ENCODE measurements at places on chromosomes 16 and 17.
A peak's percentile ranks its signal among the peaks of the same experiment; 100 is the strongest.

- no peak for DNase-seq
These were observed 226.3 kb downstream of the CBLN1 start for GRCh38 chr16:49055291-49055690.

DNA sequence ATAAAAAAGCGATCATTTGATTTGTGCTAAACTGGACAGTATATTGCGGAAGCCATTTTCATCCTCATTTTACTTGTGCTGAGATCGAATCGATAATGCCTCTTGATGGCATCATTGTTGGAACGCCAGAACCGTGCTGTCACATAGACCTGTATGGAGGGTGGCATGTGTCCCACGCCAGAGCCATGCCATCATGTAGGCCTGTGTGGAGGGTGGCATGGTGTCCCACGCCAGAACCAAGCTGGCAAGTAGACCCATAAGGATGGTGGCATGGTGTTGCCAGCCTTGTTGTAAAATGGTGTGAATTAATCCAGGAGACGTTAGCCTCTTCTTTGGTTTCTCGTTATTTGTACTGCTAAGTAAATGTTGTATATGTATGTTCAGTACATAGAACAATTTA lies 222.7 kb upstream of the CHMP6 start:
- DNase-seq: no peak

- no peak for DNase-seq
These were observed 26.8 kb downstream of the TNFRSF13B start for GRCh38 chr17:16945136-16945482.

GRCh38 chr16:53219795-53220454 lies 165.1 kb downstream of the CHD9 start:
- no peak for DNase-seq

DNA sequence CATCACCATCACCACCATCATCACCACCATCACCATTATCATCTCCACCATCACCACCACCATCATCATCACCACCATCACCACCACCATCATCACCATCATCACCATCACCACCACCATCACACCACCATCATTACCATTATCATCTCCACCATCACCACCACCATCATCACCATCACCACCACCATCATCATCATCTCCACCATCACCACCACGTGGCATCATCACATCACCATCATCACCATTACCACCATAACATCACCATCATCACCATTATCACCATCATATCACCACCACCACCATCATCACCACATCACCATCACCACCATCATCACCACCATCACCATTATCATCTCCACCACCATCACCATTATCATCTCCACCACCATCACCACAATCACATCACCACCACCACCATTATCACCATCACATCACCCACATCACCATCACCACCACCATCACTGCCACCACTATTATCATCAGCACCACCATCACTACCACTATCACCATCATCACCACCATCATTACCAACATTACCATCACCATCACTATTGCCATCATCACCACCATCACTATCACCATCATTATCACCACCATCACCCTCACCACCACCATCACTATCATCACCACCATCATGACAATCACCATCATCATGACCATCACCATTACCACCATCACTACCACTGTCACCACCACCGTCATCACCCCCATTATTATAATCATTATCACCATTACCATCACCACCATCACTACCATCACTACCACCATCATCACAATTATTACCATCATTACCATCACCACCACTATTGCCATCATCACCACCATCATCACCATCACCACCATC lies 99.1 kb downstream of the DNAH17 start:
- DNase-seq: no peak

DNA sequence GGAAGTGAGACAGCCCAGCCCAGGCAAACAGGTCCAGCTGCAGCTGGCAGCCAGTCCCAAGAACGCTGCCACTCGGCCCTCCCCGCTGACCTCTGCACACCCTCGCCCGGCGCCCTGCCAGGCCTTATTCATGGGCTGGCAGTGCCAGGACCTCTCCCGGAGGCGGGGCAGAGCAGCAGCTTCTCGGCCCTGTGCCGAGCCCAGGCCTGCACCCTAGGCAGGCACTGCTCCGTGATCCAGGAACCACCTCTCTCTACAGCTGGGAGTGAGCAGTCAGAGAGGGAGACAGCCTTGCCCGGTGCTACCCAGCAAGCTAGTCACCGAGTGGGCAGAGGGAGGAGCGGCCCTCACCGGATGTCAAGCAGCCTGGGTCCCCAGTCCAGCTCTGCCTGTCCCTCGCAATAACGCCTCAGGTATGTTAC lies 79.9 kb upstream of the CBX4 start:
- DNase-seq: peak; percentile 89

- peak; percentile 8 for DNase-seq
These were observed 67.8 kb downstream of the CCDC182 start for GRCh38 chr17:57677301-57677700.

DNA sequence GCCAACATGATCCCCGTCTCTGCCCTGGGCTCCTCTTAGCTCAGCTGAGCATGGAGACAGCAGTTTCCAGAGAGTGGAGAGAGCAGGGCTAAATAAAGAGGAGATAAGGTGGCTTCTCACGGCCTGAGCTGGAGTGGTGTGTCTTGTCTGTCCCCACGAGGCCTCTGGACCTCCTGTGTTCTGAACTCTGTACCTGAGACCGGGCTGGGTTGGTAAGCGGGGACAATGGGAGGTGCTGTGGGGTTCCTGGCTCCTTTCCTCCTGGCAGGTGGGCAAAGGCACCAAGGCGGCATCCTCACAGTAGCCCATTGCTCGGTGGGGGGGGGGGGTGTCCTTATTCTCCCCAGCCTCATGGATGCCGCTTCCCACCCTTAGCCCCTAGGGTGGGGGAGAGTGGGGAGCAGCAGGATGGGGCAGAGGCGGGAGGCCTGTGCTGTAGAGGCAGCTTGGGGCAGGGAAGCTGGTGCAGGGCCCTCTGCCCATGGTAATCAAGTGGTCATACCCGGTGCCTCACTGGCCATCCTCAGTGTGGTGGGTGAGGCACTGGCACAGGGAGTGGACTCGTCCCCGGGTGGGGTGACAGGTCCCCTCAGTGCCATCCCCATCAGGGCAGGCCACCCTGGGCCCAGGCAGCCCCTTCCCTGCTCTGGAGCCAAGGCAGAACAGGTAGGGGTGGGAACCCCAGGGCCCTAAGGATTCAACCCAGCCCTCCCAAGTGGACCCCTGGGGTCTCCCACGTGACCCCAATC lies 2.8 kb downstream of the AANAT start:
- DNase-seq: no peak

GRCh38 chr17:29433541-29433940 lies 43.4 kb downstream of the TAOK1 start:
- peak; percentile 24 for DNase-seq

GRCh38 chr17:27209316-27209715 lies 84.6 kb upstream of the WSB1 start:
- no peak for DNase-seq

DNA sequence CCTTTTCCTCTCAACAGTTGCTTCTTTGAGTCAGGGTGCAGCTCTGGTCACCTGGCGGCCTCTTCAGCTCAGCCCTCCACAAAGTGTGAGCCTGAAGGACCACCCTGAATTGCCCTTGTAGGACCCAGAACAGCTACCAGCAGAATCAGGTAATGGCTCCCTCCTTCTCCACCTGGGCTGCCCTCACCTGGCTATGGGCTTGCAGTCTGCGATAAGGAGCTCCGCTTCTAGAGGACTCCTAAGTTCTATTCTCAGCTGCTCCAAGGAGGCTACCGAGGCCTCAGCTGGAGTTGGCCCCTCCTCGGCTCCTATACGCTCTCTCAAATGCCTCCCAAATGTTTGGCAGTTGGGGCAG lies 13.4 kb downstream of the SMIM5 start:
- no peak for DNase-seq

DNA sequence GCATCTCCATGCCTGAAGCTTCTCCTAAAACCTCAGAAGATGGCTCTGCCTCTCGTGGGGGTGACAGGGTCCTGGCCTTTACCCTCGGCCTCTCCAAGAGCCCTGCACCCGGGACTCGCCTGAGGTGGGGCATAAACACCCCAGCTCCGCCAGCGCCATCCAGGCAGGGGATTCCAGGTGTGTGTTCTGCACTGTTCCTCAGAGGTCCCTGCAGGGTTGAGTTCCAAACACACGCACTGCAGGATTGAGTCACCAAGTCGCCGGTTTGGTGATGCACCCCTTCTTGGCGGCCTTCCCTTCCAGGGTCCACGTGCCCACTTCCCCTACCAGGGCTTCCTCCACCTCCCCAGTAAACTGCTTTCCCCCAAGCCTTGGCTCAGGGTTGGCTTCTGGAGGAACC lies 40.0 kb upstream of the RBFOX3 start:
- no peak for DNase-seq

- DNase-seq: no peak
These were observed 204.9 kb downstream of the LGALS9B start for GRCh38 chr17:20262226-20263114.

DNA sequence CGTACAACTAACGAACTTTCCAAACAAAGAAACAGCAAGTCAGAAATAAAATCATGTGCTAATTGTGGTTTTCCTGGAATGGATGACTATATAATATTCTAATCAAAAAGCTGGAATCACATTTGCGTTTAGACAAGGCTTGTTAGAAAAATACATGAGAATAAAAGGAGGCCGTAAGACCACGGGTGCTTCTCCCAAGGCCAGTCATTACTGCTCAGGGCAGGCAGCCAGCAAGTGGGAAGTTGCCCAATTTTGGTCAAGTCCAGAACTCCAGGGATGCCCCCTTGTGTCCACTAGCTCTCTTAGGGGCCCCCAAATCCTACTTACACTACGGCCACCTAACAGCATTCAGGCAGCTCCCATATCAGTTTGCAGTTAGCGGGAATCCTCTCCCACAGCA lies 25.9 kb upstream of the LYRM9 start:
- DNase-seq: no peak

DNA sequence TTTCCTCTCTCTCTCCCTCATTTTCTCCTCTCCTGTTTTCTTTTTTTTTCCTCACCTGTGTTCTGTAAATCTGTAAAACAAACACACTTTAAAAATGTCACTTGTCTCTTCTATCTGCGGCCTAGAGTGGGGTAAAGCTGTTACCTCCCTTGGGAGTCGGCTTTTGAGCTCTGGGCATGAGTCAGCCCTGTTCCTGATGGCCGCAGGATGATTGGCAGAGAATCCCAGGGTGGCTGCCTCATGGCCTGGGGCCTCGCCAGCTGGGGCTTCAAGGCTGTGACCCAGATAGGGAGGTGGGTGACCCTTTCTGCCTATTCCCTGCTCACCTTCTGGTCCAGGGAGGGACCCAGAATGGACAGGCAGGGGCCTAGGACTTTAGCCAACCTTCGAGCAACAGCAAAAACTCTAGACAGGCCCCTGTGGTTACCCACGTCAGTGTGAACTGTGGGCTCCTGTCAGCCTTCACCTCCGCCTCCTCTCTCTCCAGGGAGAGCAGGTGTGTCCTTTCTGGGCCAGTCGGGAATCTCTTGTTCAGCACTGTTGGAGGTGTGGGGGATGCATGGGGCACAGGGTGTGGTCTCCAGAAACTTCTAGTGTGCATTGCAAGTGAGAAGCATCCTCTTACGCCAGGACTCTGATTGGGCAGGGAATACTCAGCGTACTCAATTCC lies 87.4 kb downstream of the RAP1GAP2 start:
- DNase-seq: no peak

GRCh38 chr17:1206026-1206777 lies 26.4 kb upstream of the ABR start:
- no peak for DNase-seq

DNA sequence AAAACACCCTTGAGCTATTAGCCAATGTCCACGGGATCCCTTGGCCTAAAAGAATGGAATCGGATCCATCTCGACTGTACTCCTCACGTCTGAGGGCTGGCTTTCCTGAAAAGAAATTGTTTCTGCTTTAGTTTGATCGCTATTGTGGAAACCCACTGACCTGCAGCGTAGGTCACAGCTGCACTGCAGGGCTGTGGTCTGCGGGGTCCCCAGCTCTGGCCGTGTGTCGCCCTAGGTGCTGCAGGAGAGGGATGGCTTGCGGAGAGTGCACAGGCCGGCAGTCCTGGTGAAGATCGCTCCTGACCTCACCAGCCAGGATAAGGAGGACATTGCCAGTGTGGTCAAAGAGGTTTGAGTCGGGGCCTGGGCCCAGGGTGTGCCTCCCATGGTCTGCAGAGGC lies 13.6 kb downstream of the DHODH start:
- DNase-seq: no peak

GRCh38 chr17:67095803-67096202 lies 51.4 kb downstream of the CACNG1 start:
- no peak for DNase-seq

- DNase-seq: no peak
These were observed 110.6 kb upstream of the RBBP6 start for GRCh38 chr16:24428756-24429155.

DNA sequence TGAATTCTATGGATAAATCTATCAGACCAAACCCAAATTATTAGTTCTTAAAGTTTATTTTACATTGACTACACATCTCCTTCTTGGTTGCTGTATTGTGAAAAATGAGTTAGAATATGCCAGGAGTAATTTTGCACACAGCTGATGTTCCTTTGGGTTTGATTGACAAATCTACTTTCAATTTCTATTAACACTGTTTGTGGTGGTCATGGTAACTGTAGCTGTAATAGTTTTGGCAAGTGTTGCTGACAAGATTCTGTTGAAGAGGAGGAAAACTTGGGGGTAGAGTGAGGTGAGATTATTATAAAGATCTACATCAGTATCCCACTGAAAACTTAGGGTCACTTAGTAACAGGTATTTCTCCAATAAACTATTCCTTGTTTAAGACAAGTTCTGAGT lies 30.3 kb downstream of the MRTFB start:
- DNase-seq: no peak

DNA sequence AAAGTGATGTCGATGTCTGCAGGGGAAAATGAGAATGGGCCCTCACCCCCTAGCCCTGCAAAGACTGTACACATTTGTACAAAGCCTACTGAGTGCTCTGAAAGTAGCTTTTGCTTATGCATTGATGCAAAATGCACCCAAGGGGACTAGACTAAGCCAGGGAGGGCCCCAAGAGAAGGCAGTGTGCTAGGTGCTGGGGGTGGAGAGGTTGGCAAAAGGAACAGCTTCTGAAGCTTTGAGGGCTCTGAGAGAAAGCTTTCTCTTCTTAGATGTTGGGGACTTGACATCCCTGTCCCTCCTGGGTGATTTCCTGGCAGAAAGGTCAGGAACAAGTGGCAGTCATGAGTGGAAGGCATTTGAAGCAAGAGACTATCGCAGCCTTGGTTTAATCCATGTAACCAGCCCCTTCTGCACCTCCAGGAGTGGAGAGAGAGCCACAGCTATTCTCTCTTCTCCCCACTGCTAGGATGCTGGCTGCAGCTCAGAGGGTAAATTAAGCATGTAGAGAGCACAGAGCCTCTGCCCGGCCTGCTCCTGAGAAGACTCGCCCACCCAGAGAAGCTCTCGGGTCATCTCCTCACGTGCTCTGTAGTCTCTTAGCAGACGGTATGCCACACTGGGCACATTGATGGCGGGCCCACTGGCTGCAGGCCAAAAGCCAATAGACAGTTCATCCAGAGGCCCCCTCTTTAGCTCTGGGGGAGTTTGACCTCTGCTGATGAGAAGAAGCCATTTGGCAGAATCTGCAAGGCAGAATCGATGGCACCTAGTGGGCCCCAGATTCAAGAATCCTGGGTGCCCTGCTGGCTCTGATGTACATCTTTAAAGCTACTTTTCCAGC lies 221.4 kb downstream of the MSI2 start:
- no peak for DNase-seq
